ENCODE measurements at places on chromosomes 7 and 10.

- DNase-seq = no peak
These were observed 192.4 kb upstream of the DGKB start for GRCh38 chr7:15094989-15095388.

GRCh38 chr10:77231884-77232610 lies 405.6 kb downstream of the KCNMA1 start:
- DNase-seq = no peak

DNA sequence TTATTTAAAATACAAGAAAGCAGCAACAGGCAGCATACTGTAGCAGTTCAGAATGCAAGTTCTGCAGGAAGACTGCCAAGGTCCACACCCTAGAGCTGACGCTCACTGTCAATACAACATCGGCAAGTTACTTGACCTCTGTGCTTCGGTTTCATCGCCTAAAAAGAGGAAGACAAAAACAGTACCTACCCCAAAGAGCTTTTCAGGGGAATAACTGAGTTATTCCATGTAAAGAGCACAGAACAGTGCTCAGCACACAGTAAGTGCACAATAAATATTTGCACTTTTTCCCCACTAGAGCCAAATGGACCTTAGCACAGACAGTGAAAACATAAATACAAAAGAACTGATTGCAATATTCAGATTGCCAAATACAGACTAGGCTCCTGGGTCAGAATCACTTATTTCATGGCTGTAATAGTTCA lies 88.6 kb downstream of the USP6NL start:
- DNase-seq = no peak

GRCh38 chr7:24444666-24445440 lies 128.4 kb upstream of the PALS2 start:
- no peak for DNase-seq

DNA sequence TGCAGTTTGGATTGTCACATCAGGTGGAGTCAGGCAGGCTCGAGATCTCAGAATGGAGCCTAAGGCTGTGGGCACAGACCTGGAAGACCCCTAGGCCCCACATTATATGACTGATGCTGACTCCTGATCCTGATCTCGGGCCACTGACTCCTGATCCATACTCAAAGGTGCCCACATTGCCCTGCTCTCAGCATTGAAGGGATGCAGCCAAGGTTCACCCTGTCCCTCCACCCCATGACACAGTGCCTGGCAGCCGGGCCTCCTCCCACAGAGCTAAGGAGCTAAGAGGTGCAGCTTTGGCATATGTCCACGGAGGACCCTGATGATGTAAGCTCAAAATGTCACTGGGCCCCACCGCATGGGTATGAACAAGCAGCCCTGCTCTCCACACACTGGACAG lies 36.6 kb downstream of the TCERG1L start:
- no peak for DNase-seq

- no peak for DNase-seq
These were observed 445.3 kb downstream of the LRMDA start for GRCh38 chr10:75876710-75877109.

DNA sequence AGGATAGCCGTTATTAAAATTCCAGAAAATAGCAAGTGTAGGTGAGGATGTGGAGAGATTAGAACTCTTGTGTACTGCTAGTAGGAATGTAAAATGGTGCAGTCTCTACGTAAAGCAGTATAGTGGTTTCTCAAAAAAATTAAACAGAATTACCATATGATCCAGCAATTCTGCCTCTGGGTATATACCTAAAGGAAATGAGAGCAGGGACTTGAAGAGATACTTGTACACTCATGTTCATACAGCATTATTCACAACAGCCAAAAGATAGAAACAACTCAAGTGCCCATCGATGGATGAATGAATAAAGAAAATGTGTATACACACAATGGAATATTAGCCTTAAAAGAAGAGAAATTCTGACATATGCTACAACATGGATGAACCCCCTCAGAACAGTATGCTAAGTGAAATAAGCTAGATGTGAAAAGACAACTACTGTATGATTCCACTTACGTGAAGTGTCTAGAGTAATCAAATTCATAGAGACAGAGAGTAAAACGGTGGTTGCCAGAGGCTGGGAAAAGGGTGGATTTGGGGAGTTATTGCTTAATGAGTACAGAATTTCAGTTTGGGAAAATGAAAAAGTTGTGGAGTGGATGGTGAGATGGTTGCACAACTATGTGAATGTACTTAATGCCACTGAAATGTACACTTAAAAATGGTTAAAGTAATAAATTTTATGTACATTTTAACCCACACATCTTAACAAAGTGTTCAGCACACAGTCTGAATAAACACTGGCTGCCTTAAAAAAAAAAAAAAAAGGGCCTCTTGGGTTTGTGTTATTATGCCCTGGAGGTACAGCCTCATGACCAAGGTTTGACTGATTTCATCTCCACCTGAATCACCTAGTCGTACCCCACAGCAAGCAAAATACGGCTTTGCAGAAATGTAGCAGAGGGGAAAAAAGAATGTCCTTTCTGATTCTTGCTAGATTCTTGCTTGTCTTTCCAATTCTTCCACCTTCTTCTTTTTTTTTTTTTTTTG lies 26.2 kb downstream of the BUB3 start:
- no peak for DNase-seq

GRCh38 chr10:86113044-86113443 lies 253.6 kb downstream of the GRID1 start:
- no peak for DNase-seq

DNA sequence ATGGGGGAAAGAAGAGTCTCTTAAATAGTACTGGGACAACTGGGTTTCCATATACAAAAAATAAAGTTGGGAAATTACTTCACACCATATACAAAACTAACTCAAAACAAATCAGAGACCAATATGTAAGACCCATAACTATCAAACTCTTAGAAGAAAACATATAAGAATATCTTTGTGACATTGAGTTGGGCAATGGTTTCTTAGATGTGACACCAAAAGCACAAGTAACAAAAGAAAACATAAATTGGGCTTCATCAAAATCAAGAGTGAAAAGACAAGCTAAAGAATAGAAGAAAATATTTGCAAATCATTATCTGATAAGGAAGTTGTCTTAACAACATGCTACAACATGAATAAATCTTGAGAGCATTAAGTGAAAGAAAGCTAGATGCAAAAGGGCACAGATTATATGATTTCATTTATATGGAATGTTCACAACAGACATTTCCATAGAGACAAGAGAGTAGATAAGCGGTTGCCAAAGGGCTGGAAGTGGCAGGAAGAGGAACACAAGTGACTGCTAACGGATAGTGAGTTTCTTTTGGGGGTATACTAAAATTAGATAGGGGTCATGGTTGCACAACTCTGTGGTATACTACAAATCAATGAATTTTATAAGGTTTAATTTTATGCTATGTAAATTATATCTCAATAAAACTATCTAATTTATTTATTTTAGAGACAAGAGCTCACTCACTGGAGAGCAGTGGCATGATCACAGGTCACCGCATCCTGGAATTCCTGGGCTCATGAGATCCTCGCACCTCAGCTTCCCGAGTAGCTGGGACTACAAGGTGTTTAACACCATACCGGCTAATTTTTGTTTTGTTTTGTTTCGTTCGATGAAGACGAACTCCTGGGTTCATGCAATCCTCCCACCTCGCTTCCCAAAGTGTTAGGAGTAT lies 35.4 kb downstream of the JMJD1C start:
- DNase-seq = no peak

DNA sequence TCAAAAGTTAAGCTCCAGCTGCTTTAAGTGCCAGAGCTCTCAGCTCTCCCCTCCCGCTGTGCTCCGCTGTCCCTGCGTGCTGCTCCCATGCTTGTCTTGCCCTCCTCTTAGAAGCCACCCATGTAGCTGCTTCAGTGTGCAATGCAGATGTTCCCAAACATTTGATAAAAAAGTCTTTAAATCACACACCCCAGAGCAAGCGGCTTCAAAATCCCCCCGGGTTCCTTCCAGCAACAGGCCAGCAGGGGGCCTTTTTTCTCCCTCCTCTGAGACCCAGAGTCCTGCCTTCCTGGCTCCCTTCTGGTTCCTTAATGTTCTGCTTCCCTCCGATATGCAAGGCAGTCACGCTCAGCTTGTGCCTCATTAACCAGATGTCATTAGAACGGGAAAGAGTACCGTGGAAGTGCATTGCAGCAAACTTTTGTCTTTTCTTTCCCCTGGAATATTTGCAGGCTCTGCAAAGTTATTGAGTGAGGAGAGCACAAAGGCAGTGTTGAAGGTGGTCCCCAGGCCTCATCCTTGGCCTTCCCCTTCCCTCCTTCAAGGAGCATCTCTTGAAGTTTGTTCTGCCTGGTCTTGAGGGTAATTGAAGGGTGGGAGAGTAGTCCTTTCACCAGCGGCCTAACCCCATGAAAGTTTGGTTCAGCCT lies 25.5 kb downstream of the LDB3 start:
- no peak for DNase-seq

- DNase-seq = peak; percentile 44
These were observed 15.4 kb downstream of the SEC24C start for GRCh38 chr10:73759512-73760115.

DNA sequence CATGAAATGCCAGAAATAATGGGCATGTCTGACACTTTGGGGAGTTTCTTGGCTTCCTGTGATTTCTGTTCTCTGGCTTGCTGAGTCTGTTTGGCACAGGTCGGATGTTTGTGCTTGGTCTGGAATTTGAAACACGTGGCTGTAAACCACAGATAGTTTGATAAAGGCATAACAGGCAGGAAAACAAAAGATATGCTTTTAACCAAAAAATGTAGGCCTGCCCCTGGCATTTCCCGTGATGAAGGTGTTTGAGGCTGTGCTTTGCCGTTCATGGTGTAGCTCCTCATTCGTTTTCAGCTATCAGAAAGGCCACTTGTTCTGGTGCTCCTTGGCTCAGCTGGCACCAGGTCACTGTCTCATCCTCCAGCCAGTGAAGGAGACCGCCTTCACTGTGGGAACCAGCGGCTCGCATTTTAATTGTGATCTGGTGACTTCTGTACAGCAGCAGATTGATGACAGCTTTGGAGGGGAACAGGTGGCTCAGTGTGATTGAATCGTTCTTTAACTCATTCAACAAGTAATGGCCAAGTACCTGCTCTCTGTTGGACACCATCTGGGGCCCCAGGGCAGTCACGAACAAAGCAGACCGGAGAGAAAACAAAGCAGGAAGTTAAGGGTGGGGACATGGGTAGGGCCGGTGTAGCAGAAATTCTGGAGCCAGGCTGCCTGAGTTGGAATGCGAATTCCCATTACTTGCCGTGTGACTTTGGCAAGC lies 111.5 kb downstream of the CCNY start:
- peak; percentile 66 for DNase-seq

GRCh38 chr7:34875481-34875880 lies 161.8 kb downstream of the DPY19L1 start:
- no peak for DNase-seq

- DNase-seq = no peak
These were observed 240.1 kb upstream of the ADARB2 start for GRCh38 chr10:1977461-1977860.

Measured in NCI-H748 treated with DMSO at 0.1 percent for 48 hours (cell line).